IMR-90 (cell line): ENCODE measurements at places on chromosomes 4 and X.

DNA sequence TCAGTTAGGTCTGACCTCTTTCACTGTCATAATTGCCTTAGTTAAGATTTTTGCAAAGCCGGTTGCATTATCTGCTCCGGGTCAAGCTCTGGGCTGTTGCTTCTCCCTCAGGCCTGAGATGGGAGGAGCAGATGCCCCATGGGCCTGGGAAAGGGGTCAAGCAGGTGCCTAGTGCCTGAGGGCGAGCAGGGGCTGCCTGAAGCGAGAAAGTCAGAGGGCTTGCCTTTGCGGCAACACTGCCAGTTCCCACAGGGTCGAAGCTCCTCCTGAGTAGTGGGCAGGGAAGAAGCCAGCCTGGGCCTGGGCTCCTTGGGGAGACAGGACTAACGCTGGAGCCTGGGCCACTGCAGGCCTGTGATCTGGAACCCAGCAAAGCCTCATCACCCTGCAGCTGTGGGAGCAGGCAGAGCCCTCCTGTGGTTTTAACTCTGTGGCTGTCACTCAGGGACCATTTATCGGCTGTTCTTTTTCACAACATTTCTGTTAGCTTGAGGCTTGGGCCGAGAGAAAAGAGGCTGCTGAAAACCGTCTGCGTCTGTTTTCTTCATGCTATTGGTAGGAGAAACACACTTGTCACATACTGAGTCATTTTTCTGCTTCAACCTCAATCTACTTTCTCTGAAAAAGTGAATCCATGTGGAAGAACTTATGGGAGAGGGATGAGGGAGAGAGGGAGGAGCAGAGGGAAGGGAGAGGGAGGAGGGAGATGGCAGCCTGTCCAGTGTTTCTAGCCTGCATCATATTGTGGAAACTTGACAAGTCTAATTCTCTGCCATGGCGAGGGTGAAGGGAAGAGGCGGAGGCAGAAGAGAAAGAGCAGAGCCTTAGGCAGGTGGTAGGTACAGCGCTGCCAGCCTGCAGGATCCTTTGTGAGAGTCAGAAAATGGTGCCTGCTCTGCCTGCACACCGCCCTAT is 68.4 kb downstream of the RHOH start:
- DNase-seq, result no peak

GRCh38 chrX:55452833-55453124 is 852 bp downstream of the MAGEH1 start:
- DNase-seq, result no peak

DNA sequence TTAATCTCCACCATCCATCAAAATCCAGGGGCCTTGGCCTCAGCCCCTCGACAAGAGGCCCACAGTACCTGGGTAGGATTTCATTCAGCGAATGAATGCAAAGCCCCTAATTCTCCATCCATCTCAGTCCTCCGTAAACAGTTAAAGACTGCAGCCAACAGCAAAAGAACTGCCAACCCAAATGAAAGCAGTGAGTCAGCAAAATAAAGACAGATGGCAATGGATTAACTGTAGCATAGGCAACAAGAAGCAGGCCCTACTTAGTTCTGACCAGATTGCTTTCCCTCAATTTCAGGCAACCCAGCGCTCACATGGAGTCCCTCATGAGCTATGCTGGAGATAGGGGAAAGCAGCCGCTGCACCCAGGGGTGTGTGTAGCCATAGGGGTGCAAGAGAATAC is 21.4 kb downstream of the PLAC1 start:
- DNase-seq, result peak; percentile 44

GRCh38 chrX:51496501-51497291 is at the start of gene NUDT11:
TSS of gene NUDT11 (minus strand) at chrX:51496592. CDS start at chrX:51496444, 148 bp downstream.
- peak; percentile 72 for DNase-seq

- no peak for DNase-seq
These were observed 882 bp upstream of the STIM2 start for GRCh38 chr4:26859762-26860156.

DNA sequence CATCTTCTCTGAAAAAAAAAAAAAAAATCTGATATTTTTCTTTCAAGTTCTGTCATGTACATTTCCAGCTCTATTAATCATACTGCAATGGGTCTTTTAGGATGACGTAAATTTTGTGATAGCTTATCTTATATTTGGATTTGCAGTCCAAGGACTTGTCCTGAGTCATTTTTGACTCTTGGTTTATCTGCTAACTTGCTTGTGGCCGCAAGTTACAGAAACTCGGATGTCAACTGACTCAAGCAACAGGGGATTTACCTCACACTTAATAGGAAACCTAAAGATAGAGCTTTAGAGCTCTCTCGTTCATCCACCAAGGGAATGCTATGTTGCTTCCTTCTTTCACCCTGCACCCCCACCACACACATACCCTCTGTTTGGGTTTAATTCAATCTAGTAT is 1433.8 kb upstream of the TENM3 start:
- peak; percentile 51 for DNase-seq

DNA sequence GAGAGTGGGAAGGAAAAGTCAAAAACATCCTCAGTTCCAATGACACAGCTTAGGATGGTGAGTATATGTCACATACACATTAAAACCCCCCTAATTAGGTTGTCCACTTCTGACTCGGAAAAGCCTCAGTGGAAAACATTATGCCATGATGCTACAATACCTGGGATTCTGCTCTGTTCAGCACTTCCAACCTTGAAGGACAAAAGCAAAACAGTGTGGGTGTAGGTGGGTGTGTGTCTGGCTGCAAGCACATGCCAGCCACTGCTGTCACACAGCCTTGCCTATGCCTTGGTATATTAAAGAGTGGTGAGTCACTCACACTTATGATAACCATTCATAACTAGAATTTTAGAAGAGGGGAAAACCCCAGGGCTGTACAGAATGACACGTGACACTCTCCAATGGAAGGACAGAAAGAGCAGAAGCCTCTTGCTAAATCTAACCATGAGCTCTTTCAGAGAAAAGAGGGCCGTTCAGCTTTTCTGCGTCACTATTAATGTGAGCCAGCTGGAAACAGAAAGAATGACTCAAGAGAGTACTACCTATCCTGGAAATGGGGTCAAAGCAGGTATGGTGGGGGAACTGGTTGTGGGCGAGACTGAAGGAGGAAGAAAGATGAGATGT is 159.6 kb downstream of the TET2 start:
- DNase-seq, result no peak

DNA sequence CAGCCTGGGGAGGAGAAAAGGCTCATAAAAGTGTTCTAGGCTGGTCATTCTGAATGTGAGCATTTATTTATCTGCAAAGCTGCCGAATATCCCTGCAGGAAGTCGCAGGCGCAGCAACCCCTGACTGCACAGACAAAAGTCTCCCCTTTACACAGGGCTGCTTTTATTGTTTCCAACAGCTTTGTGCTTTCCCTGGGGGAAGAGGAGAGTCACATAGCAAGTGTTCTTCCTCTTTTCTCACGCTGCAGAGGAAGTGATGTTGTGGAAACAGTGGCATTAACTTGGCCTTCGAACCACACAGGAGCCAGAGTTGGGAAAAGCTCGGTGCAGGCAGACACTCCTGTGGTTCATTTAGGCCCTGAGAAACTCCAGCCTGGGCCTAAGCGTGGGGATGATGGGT is 81.5 kb upstream of the BCOR start:
- DNase-seq, result no peak

DNA sequence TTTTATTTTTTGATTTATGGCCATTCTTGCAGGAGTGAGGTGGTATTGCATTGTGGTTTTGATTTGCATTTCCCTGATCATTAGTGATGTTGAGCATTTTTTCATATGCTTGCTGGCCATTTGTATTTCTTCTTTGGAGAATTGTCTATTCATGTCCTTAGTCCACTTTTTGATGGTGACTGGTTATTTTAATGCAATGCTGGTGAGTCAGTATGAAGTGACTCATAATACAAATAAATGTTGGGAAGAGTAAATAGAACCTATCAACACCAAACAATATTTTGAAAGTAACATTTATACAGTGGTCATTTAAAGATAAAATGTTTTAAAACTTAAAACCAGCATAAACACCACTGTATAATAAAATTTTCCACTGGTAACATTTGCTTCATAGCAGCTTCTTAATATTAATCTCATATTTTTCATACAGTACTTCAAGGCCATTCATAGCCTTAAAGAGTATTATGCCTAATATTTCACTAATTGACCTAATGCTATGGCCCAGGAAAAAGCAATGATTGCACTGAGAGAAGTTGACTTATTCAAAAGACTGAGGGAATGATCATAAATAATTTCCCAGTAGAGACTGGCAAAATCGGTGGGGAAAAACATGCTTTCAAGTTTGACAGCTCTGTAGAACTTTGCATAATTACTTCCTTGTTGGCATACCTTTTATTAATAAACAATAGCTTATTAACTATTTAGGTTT is 33.9 kb downstream of the CASK start:
- DNase-seq, result peak; percentile 58

DNA sequence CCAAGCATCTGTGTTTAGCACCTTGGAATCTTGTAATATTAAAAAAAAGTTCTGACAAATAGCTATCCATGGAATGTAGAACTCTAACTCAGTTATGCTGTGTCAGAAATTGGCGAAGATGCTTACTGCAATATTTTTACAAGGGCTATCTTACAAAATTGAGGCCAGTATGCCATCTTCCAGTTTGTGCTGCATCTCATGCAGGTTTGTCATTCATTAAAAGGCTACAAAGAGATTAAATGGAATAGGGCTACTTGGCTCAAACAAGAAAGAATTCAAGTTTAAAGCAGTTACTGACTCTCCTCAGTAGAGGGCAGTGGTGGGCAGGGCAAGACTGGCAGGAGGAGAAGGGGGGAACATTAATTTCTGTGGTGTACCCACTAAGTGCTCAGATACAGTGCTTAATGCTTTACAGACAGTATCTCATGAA is 66.5 kb downstream of the SHROOM4 start:
- peak; percentile 45 for DNase-seq

DNA sequence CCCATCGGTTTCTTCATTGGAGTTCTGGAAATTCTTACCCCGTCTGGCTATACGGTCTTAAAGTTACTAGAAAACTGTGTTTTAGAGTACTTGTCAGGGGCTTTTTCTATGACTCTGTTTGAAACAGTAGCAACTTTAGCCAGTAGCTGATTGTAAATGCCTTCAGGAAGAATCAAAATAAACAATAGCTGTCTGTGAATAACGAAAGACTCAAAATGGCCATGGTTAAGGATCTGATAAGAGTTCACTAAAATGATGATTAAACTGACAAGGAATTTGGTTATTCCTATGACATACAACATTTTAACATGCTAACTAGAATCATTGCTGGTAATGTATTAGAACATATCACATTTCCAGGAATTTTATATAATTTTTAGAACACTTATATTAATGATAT is 191.0 kb downstream of the EVC2 start:
- peak; percentile 63 for DNase-seq

- DNase-seq, result peak; percentile 54
These were observed 6.1 kb upstream of the HCCS start for GRCh38 chrX:11105080-11105479.

GRCh38 chrX:118373538-118373937 is 27.6 kb downstream of the WDR44 start:
- no peak for DNase-seq

GRCh38 chr4:28772066-28772465 is 1911.4 kb downstream of the STIM2 start:
- DNase-seq, result peak; percentile 83

GRCh38 chr4:82715731-82716617 is 82.6 kb downstream of the SCD5 start:
- DNase-seq, result peak; percentile 70

GRCh38 chr4:137238456-137239162 is 293.7 kb downstream of the PCDH18 start:
- no peak for DNase-seq

GRCh38 chr4:122810669-122811068 is 16.0 kb upstream of the FGF2 start:
- peak; percentile 41 for DNase-seq

DNA sequence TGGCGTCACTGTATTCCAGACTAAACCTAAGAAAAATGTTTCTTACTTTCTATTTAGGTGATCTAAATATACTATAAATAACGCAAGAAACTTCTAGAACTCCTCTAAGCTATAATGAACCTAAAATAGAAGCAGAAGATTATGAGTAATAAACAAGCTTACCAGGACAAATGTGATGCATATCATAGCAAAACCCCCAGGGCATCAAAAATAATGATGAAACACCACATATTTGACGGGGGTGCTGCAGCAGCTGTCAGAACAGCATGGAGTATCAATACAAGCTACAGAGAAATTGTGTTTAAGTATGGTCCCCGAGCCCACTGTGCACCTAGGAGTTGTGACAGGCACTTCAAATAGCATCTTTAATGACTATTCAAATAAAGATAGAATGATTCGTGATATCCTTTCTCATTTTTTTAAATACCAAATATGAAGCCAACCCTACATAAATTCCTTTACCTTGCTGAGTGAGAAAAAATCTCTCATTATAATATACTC is 337.3 kb downstream of the CENPC start:
- no peak for DNase-seq

- no peak for DNase-seq
These were observed 46.7 kb downstream of the HELQ start for GRCh38 chr4:83408908-83409307.

- peak; percentile 47 for DNase-seq
These were observed 210.8 kb downstream of the ARHGAP10 start for GRCh38 chr4:147942729-147943128.

GRCh38 chr4:160265014-160265413 is 1162.1 kb downstream of the RAPGEF2 start:
- DNase-seq, result no peak

DNA sequence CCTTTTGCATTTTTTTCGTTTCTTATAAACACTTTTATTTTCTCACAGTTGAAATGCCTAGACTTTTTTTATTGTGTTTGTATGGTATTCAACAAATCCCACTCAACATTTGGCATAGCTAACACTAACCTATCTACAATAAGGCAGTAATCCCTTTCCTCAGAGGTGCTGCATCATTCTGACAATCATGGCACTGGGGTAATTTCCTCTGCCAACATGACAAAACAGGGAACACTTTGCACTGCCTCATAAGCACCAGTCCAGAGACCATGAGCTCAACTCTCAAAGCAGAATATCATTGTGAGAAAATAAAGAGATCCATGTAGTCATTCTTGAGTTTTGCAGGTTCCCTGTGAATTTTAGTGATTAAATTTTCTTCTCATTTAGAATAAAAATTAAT is 183.8 kb upstream of the INTU start:
- no peak for DNase-seq

DNA sequence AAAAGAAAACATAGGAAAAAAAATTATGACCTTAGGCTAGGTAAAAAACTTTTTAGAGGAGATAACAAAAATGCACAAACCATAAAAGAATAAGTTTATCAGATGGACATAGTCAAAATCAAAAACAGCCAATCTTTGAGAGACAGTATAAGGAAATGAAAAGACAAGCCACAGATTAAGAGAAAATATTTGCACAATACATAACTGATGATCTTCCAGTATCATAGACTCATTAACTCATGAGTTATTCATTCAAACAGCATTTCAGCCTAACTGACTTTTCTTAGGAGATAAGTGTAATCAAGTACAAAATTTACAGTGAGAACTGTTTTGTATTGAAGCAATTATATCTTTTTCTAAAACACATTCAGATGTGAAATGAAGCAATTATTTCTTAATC is 183.8 kb downstream of the FBXO8 start:
- DNase-seq, result no peak

- DNase-seq, result no peak
These were observed 100.5 kb downstream of the PHKA2 start for GRCh38 chrX:18883234-18883960.

GRCh38 chr4:105634402-105635080 is 73.9 kb downstream of the INTS12 start:
- DNase-seq, result no peak
